ENCODE measurements at places on chromosomes 13 and 19. TPM values are rescaled to one million over a fixed set of nuclear protein-coding genes. Genes with fewer than 3 reads are reported as not detected.

ELSPBP1 gene
- total RNA-seq, result not detected

ZNF358 gene
- total RNA-seq, result not detected

CEACAM21 gene
- not detected for total RNA-seq

CLEC4G gene
- total RNA-seq, result not detected

LGALS14 gene
- total RNA-seq, result 3.7 TPM

FFAR1 gene
- 0.34 TPM for total RNA-seq

CYP2S1 gene
- total RNA-seq, result not detected

GNA15 gene
- not detected for total RNA-seq

PROZ gene
- not detected for total RNA-seq

SOX1 gene
- total RNA-seq, result not detected

SOHLH2 gene
- not detected for total RNA-seq

SLC39A3 gene
- 28.6 TPM for total RNA-seq
